ENCODE measurements at places on chromosomes 4 and X. TPM values are rescaled to one million over a fixed set of nuclear protein-coding genes. Genes with fewer than 3 reads are reported as not detected.

POF1B gene
- polyA plus RNA-seq = 0.43 TPM

ITIH6 gene
- polyA plus RNA-seq = 0.05 TPM

WNK3 gene
- 6.2 TPM for polyA plus RNA-seq

ADAMTS3 gene
- 8.7 TPM for polyA plus RNA-seq

DNA sequence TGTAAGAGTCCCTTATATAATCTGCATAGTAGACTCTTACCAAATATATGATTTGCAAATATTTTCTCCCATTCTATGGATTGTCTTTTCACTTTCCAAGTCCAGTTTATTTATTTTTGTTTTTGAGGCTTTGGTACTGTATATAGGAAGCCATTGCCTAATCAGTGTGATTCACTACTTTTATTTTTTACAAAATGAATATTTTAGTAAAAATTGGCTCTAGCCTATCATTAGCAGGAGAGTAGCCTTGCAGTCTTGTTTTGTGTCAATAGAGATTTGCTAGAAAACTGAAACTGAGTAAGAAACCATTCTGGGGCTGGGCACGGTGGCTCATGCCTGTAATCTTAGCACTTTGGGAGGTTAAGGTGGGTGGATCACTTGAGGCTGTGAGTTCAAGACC lies 199.9 kb upstream of the MAB21L2 start:
- no peak for DNase-seq

GRCh38 chr4:127730142-127730913 lies at the start of gene SLC25A31:
Gene SLC25A31 (plus strand): TSS chr4:127730400. CDS start chr4:127730546, 146 bp downstream.
- no peak for DNase-seq

DNA sequence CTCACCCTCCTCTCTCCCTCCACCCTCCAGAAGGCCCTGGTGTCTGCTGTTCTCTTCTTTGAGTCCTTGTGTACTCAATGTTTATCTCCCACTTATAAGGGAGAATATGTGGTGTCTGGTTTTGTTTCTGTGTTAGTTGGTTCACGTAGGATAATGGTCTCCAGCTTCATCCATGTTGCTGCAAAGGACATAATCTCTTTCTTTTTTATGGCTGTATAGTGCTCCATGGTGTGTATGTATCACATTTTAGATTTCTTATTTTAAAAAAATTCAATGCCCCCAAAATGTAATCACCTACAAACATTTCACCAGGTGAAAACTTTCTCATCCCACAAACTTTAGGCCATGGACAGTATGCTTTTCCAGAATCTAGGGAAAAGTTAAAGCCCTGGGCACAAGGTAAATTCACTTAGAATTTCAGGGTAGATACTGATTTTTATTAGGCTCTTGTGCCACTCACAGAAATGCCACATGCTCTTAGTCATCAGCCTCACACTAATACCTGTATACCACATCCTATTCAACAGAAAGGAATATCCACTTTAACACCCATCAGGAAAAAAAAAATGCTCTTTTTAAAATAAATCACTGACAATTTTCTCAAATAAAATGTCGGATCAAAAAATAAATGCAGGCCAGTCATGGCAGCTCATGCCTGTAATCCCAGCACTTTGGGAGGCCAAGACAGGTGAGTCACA lies 104.8 kb upstream of the ENPP6 start:
- DNase-seq = no peak

GRCh38 chr4:159046683-159047082 lies 56.2 kb upstream of the RAPGEF2 start:
- DNase-seq = no peak

- no peak for DNase-seq
Observed at GRCh38 chrX:153829549-153829798, 870 bp downstream of the PDZD4 start.

DNA sequence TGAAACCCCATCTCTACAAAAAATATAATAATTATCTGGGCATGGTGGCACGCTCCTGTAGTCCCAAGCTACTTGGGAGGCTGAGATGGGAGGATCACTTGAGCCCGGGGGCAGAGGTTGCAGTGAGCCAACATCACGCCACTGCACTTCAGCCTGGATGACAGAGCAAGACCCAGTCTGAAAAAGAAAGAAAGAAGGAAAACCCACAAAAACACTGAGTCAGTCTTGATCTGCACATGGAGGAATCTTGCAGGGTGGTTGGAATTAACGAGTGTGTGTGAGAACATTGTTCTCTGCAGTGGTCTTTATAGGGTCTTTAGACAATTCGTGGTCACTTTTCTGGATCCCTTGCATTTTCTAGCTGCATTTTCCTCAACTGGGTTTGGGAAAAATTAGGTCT lies 23.2 kb downstream of the ADD1 start:
- no peak for DNase-seq
